ENCODE measurements at places on chromosomes 11 and 22.

DNA sequence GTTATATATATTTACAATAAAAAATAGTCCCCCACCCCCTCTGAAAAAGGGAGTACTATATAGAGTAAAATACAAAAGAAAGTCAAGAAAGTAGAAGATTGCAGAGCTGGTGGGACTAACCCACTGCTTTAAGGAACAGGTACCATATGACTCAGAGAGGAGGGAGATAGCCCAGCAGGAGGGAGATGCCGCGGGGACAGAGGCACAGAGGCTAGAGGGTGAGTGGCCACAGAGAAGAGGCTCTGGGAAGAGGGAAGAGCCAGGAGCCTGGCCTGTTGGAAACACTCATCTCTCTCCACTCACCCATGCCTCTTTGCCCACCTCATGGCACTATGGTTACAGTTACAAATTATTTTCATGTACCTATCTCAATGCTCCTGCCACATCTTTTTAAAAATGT is 53.6 kb upstream of the LYVE1 start:
- no peak for DNase-seq

- no peak for DNase-seq
These were observed 28.0 kb upstream of the MMP13 start for GRCh38 chr11:102983486-102983885.

DNA sequence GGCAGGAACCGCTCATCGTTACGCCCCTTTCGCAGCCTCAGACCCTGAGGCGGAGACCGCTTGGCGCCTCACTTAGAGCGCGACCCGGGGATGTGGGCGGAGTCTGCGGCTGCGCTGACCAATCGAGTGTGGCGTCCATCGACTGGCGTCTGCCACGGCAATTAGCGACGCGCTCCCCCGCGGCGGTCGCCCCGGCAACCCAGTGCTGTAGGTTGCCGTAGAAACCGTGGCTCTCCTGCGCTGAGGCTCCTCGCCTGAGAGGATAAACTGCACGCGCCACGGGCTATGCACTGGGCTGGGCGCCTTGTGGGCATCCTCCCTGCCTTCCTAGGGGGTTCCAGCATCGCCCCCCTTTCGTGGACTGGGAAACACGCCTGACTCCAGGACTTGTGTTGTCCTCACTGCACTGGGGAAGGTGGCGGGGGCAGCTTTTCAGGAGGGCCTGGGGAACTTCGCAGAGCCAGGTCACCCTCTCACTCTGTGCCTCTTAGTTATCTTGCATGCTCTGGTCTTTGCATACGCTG is 701 bp upstream of the P2RX6 start:
- peak; percentile 91 for DNase-seq

GRCh38 chr22:41274856-41275255 is 11.1 kb downstream of the RANGAP1 start:
- DNase-seq: no peak

GRCh38 chr11:131999084-131999483 is 628.7 kb downstream of the NTM start:
- no peak for DNase-seq

DNA sequence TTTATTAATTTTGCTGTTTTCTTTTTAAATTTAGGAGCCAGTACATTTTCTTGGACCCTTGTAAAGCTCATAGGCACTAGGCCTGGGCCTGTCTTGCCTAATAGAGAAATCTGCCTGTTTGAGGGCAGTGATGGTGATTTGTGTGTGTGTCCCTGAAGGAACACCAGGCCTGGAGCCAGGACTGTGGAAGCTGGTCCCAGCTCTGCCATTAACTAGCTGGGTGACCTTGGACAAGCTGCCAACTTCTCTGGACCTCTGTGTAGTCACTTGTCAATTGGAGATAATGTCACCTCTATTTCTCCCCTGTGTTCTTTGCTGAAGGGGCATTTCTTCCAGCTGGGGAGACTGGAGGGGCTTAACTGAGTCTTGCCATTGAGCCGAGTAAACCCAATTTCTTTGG is 16.0 kb upstream of the FTH1 start:
- DNase-seq: no peak

DNA sequence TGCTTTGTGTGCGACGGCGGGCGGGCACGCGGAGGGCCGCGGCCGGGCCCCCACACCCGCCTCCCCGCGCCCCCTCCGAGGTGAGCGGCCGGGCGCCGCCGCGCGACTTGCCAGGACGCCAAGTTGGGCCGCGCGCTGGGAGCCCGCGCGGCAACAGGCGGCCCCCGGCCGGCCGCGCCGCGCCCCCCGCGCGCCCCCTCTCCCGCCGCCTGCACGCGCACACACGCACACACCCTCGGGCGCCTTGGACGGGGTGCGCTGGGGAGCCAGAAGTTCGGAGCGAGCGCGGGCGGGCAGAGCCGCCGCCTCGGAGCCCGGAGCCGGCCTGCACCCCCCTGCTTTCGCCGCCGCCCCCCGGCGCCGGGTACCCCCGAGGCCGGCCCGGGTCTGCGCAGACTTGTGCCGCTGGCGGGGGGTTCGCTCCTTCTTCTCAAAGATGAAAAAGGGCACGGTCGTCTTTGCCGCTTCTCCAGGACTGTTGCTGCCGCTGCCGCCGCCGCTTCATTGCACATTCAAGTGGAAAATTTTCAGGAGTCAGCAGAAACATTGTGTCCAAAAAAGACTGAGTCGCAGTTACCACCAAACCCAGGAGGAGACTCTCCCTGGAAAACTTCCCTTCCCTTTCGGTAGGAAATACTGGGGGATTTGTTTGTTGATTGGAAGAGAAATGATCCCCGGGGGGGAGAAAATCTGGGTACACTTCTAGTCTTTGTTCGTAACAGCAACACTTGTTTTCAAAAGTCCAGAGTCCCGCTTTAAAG is 895 bp downstream of the TEAD1 start:
- peak; percentile 66 for DNase-seq

GRCh38 chr11:47433157-47433556 is 6.9 kb upstream of the PSMC3 start:
- DNase-seq: no peak

DNA sequence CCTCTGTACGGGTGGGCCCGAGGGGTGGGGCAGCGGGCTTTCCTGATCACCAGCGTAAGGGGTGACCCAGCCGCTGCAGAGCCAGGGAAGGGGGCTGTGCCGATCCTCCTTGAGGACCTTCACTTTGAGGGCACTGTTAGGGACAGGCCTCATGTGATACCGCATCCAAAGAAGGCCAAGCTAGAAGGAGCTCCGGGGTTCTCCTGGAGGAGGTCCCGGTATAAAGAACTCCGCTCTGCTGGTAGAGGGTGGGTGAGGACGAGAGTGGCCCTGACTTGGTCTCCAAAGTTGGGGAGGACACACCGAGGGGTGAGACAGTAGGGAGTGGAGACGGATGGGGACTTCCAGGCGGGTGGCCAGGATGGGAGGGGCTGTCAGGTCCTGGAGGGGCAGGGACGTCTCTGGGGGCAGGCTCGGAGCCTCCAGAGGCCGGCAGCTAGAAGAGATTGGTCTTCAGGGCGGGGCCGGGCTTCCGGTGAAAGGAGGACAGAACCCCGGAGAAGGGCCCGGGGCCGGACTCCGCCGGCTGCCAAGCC is 4.6 kb downstream of the PHOX2A start:
- no peak for DNase-seq

GRCh38 chr11:104916442-104916841 is 18.2 kb upstream of the CASP12 start:
- DNase-seq: no peak

- DNase-seq: no peak
These were observed 33.0 kb downstream of the CCDC34 start for GRCh38 chr11:27329867-27330632.

- no peak for DNase-seq
These were observed 11.3 kb downstream of the CECR2 start for GRCh38 chr22:17380359-17381087.

DNA sequence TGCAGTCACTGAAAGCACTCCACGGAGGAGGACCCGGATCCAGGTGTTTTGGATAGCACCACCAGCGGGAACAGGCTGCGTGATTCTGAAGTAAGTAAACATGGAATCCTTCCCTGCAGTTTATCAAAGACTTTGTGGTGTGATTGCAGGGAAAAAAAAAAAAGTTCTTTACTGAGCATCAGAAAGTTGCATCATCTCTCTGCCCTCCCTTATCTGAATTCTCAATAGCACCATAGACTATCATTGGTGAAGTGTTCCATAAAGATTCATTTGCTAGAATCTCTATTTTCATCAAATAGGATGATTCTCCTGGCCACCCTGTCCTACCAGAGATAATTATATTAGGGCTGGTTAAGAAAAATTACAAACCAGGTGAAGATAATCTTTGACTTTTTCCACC is 79.0 kb downstream of the SPON1 start:
- no peak for DNase-seq

- no peak for DNase-seq
These were observed 66.6 kb downstream of the CACNG2 start for GRCh38 chr22:36636916-36637315.

DNA sequence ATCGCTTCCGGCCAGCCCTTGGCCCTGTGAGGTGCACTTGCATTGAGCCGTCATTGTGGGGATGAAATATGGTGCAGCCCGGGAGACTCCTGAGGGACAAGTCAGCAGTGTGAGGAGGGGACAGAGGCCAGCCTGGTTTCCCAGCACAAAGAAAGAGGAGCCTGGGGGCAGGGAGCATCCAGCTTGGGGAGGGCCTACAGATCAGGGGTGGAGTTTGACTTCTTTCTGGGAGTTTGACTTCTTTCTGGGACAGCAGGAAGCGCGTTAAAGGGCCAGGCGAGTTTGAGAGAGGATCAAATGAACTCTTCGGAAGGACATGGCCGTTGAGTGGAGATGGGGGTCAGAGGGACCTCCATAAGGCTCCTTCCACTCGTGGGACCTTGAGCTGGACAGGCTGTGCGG is 91.9 kb downstream of the LRRC32 start:
- no peak for DNase-seq

- DNase-seq: peak; percentile 41
These were observed 46.5 kb upstream of the FIBIN start for GRCh38 chr11:26947379-26947844.

DNA sequence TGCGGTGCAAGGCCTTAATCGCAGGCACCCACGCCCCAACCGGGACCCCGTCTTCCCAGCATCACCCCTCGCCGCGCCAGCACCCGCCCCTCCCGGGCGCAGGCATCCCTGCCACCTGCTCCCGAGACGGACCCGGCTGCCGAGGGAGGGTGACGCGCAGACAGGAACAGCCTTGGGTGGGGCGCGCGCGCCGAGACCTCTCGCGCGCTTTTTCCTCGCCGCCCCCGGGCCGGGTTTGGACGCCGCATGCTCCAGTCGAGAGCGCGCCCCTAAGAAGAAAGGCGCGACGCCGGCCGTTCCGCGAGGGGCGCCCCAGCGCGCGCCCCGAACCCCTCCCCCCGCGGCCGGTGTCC is 504 bp downstream of the CFL1 start:
- peak; percentile 79 for DNase-seq

DNA sequence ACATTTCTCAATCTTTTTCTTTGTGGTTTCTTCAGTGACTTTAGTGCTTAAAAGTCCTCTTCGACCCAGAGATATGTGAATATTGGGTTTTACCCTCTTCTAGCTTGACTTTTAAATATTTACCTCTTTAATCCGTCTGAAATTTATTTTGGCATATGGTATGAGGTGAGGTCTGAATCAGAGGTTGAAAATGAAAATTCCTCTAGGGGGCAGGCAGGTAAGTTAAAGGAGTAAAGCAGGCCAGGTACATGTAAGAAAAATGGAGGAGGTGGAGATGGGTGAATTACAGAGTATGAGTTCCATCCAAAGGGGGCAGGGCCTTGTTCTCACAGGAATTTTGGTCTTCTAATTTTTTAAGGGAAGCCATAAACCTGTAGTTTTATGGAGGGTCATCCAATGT is 263.8 kb upstream of the NARS2 start:
- DNase-seq: no peak

DNA sequence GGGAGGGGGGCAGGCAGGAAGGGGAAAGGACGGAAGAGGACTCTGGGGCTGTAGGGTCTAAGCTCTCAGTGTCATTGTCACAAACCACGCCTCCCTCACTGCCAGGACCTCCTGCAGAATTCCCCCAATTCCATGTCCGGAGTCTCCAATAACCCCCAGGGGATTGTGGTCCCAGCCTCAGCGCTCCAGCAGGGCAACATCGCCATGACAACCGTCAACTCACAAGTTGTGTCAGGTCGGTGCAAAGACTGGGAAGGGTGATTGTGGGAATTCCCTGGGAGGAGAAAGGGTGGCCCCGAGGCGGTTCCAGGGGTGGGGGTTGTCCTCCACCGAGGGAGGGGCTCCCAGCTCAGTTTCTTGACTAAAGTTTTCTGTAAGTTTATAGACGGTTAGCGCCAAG is 86.0 kb downstream of the FEZ1 start:
- DNase-seq: no peak

DNA sequence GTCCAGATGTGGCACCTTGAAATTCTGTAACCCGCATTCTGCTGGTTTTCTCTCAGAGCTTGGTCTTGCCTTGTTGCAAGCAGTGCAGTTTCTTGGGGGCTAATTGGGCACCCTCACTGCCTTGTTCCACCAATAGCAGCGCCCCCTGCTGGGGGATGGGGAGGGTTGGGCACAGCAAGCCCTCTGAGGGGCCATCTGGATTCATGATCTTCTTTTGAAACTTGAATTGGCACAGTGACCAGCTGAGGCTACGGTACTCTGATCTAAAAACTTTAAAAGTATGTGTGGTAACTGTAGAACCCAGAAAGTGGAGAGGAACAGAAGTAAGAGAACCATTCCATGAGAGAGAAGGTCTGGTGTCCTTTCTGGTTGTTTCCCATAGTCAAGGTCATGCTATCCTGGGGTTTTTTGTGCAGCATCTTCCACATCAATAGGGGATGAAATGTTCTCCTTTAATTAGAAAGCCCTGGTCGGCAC is 64.2 kb downstream of the MED15 start:
- DNase-seq: no peak

GRCh38 chr11:72391638-72392423 is 42.5 kb downstream of the CLPB start:
- no peak for DNase-seq

DNA sequence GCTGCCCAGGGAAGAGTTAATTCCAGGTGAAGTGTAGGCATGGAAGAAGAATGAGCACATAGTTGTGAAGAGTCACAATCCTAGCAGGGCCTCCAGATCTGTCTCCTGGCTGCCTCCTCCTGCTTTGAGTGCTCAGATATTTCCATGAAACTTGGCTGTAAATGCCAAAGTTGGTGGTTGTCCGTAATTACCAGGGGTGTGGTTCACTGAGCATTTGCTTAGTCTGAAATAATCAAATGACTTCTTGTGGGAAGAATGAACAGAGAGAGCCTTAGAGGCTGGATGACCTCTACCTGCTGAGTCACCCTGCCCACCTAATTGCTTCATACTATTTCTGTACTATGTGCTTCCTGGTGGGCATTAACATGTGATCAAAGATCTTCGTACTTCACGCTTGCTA is 50.9 kb downstream of the APIP start:
- no peak for DNase-seq

All from ovary (tissue), 10 donors.